ENCODE measurements at places on chromosomes 6 and 20.

DNA sequence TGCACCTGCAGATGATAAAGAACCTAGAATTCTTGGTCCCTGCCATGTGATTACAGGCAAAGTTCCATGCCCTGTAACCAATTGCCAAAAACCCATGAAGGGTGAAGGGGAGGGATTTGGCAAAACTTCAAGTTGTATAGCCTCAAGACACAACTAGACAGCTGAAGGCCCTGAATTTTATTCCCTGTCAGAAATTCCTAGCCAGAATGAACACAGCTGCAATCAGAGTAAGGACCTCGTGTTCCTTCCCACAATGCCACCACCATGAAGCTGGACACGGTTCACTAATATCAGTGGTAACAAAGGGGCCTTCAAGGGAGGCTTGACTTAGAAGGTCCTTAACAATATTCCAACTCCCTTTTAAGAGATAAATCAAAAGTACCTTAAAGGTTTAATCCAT is 22.5 kb upstream of the IRAK1BP1 start:
- no peak for DNase-seq

DNA sequence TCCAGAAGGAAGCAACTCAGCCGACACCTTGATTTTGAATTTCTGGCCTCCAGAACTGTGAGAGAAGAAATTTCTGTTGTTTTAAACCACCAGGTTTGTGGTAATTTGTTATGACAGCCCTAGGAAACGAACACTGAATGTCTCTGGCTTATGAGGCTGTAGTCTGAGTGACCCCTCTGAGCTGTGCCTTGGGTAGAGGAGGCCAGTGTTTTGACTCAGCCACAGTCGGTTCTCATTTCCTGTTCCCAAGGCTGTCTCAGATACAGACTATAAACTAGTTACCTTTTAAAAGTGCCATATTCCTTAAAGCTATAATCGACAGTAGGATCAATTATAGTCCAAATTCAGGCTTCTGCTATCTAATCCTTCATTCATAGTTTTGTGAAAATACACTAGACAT is 391.2 kb upstream of the MAP3K7 start:
- DNase-seq, result no peak

- no peak for DNase-seq
Observed at GRCh38 chr6:6655805-6656251, 67.3 kb downstream of the LY86 start.

DNA sequence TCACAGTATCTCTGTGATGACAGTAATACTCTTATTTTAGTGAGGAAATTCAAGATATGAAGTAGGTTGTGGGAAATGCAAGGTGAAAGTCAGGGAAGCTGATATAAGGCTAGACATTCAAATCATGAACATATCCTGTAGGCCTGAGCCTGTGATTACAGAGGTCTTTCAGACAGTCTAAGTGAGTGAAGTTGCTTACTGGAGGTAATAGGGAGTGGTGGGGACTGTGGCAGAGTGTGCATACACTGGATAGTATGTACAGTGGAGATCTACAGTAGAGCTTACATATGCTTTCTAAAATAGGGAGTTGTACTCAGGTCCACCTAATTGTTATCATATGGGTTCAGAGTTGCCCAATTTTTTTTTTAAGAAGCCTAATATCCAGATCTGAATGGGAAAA is 3.1 kb downstream of the DHX35 start:
- DNase-seq, result no peak

DNA sequence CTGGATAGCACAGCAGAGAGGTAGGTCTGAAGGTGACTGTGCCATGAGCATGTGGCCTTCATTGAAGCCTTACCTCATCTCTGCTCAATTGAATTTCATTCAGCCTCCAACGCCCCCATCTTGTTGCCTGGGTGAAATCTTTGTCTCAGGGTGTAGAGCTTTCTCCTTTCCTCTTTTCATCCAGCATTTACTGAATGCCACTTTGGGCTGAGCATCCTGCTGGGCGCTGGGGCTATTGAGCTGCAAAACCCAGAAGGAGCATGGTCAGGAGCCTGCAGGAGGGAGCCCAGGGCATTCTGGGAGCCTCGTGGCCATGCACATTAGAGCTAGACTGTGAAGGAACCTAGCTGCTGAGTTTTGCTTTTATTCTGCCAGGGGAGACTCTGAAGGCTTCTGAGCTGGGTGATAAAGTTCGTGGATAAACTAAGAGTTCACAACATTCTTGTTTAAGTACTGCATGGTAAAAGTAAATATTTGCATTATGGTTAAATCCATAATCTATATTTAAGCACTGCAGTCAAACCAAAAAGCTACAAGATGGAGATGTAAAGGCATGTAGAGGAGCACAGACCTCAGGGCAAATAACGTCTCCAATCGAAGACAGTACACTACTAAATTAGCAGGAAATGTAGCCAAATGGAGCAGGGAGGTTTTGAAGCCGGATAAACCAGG is 13.2 kb upstream of the ASXL1 start:
- no peak for DNase-seq

- no peak for DNase-seq
Observed at GRCh38 chr6:161226009-161226964, 47.6 kb downstream of the AGPAT4 start.

GRCh38 chr6:22589118-22589517 is 19.8 kb downstream of the HDGFL1 start:
- DNase-seq, result no peak

DNA sequence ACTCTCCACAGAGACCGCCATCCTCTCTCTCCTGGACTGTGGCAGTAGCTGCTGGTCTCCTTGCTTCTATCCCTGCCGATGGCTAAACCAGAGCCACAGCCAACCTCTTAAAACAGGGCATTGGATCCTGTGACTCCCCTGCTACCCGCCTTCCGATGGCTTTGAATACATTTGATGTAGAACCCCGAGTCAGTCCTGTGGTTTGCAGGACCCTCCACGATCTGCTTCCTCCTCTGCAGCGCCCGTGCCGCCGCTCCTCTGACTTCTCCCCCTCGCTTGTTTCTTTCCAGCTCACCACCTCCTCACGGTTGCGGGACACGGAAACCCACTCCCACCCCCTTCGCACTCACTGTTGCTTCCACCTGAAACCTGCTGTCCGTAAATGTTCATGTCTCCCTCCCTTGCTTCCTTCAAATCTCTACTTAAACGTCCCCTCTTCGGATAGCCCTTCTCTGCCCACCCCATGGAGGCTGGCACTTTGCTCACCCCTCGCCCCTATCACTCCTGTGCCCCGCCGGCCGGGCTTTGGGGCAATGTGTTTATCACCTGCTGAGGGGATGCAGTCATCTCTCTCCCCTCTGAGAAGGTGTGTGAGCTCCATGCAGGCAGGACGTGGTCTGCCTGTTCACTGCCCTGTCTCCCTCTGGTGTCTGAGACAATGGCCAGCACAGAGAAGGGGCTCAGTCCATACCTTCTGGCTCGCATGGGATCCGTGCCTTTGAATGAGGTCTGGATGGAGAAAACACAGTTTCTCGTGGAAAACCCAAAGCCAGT is 67.8 kb downstream of the GFOD1 start:
- DNase-seq, result no peak

DNA sequence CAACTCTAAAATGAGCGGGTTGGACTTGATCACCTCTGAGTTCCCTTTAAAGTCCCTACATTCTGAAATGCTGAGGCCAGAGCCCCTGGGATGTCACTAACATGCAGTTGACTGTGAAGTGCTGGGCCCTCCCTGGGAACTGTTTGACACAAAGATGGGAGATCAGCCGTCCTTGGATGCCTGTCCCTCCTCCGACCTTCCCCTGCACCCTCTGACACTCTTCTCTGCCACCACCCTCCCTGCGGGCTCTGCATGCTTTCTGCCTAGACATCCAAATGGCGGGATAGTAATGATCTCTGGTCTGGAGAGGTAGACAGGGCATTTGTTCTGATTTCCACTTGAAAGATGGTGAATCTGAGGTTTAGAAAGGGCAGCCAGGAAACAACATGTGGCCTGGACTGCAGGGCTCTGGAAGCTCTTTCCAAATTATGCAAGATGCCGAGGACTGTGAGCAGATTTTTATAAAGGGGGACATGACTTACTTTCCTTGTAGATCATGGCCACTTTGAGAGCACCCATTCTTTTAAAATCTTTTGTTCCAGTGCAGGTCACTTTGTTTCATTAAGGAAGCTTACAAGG is 113.2 kb downstream of the ZDHHC14 start:
- no peak for DNase-seq

- DNase-seq, result no peak
Observed at GRCh38 chr6:101404775-101405174, 11.3 kb downstream of the GRIK2 start.

DNA sequence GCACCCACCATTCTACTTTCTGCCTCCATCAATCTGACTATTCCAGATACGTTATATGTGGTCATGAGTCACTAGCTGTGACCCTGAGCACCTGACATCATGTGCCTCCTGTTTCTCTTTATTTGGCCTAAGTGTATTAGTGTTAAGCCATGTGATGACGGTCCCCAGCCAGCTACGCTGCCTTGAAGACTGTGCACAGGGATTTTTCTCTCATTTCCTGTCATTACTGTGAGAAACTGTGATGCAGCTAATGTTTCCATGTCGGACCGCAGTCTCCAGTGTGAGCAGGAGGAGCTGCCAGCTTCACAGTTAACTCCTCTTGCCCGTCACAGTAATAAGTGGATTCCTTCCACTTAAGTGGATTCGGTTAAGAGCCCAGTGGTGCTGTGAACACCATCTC is 9.9 kb upstream of the SPATS1 start:
- DNase-seq, result no peak

GRCh38 chr6:85798931-85799652 is 156.4 kb upstream of the SYNCRIP start:
- no peak for DNase-seq

DNA sequence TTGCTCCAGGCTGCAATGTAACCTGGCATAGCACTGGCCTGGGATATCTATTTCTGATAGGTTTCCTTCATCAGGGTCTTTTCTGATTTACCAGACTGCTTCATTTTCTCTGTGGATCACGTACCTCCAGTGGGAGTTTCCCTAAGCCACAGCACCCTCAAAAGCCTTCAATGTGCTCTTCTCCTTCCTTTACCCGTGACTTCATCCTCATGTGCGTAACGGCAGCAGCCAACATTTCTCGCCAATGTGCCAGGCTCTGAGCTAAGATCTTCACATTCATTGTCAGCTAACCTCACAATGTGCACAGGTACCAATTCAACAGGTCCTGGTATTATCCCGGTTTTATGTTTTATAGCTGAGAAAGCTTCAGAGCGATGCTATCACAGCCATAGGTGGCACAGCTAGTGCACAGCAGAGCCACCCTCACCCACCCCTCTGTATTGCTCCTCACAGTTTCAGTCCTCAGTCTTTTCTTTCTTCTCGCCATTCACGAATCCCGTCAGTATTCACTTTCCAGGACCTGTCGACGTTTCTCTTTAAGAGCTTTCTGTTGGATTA is 58.2 kb downstream of the TNFAIP3 start:
- no peak for DNase-seq

DNA sequence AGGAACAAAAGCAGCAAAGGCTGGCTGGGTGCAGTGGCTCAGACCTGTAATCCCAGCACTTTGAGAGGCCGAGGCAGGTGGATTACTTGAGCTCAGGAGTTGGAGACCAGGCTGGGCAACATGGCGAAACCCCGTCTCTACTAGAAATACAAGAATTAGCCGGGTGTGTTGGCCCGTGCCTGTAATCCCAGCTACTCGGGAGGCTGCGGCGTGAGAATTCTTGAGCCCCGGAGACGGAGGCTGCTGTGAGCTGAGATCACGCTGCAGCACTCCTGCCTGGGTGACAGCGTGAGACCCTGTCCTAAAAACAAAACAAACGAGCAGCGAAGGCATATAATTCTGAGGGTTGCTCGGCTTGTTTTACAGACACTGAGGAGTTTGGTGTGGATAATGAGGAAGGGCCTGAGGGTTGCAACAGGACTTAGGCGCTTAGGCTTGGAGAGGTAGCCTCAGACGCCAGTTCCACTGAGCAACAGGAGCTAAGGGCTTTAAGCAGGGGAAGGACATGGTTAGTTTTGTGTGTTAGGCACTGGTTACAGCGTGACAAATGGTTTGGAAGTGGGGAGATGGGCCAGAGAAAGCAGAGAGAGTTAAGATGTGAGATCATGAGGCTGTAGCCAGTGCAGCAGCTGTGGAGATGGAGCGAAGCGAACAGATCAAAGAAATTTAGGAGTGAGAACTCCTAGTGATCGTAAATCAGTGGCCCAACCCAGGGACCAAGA is 1.2 kb downstream of the MYH7B start:
- DNase-seq, result no peak

GRCh38 chr6:112539355-112539754 is 192.2 kb downstream of the RFPL4B start:
- DNase-seq, result no peak

DNA sequence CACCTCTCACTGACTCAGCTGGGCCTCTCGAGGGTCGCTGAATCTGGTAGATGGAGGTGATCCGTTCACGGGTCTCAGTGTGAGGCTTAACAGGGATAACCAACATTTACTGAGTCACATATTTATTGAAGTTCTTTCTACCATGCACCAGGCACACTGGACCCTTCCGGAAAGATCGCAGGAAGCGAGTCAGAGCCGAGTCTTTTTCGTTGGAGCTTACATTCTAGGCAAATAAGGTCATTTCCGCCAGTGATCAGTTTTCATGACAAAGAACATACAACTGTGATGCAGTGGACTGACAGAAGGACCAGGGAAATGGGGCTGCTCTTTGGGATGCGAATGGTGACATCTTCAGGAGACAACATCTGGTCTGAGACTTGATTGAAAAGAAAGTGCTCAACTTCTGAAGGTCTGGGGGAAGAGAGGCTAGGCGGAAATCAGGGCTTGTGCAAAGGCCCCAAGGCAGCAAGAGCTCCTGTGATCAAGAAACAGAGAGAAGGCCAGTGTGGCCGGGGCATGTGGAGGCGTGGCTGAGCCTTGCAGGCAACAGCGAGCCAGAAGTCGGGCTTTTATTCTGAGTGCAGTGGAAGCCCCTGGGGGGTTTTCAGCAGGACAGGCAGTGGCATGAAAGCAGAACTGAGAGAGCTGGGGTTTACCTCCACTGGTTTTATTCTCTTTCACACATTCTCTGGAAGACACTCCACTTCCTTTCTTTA is 56.7 kb downstream of the APCDD1L start:
- DNase-seq, result no peak

DNA sequence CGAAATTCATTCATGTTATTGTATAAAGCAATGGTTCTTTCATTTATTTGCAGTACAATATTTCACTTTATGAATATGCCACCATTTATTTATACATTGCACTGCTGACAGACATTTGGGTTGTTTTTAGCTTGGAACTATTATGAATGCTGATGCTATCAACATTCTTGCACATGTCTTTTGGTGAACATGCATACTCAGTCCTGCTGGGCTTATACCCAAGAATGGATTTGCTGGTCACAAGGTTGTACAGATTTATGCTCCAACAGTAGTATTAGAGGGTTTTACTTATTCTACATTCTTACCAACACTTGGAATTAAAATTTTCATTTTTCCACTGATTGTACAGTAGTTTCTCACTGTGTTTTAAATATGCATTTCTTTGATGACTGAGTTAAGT is 126.2 kb downstream of the PTPRK start:
- no peak for DNase-seq

DNA sequence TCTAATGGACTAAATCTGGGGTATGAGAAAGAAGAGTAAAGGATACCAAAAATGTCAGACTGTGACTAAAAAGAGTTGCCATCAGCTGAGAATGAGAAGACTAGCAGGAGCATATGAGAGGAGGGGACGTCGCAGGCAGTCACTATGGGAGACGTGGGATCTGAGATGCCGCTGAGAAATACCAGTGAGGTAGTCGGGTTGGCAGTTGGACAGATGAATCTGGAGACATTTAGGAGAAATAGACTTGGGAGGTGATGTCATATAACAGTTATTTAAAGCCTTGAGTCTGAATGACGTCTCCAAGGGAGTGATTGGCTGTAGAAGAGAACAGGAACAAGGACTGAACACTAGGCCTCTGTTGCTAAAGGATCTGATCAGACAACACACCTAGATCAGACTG is 51.5 kb upstream of the TRIM26 start:
- DNase-seq, result no peak
